ENCODE measurements at places on chromosomes 11 and 22.

GRCh38 chr11:112167145-112167544, at the start of gene TEX12:
Gene TEX12, plus strand, starts transcription at chr11:112167372. Its CDS starts 1,897 bp downstream, at chr11:112169269.
- no peak for DNase-seq

DNA sequence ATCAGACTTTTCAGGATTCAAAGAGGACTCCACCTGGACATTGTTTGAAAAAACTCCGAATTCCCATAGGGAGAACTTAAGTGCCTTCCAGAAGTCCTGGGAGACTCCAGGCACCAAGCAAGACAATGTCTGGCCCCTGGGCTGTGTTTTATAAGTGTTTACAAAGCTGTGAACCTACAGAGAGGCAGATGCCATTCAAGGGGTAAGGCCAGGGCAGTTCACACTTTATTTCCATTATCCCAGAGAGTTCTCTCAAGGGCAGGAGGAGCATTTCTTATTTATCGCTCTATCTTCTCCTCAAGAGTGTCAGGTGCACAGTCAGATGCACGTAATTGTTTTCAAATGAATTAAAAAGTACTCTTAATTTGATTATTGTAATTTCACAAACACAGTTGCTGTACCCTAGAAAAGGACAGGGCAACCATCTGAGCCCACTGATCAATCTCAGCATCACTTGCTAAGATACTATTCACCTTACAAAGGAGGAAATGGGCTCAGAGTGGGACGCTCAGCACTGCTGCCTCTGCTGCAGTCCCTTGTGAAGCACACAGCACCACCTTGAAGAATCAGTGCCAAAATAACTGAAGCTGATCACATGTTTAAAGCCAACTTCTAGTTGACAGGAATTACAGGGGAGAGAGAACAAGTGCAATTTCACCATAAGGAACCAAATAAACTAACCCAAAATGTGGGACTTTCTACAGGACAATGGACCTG, 35.0 kb downstream of the RASSF10 start:
- DNase-seq = no peak

DNA sequence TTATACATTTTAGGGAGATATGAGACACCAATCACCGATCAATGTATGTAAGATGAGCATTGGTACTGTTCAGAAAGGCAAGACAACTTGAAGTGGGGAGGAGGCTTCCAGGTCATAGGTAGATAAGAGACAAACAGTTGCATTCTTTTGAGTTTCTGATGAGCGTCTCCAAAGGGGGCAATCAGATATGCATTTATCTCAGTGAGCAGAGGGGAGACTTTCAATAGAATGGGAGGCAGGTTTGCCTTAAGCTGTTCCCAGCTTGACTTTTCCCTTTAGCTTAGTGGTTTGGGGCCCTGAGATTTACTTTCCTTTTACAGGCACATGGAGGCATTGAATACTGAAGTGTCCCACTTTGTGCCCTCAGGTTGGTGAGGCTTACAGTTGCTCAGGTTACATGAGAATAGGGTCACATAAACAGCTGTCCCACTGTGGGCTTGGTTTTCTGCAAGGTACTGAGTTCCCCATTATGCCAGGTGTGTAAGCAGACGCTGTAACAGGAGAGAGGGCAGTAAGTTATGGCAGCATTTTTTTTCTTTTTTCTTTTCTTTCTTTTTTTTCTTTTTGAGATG, 129.8 kb upstream of the SERPIND1 start:
- DNase-seq = no peak

DNA sequence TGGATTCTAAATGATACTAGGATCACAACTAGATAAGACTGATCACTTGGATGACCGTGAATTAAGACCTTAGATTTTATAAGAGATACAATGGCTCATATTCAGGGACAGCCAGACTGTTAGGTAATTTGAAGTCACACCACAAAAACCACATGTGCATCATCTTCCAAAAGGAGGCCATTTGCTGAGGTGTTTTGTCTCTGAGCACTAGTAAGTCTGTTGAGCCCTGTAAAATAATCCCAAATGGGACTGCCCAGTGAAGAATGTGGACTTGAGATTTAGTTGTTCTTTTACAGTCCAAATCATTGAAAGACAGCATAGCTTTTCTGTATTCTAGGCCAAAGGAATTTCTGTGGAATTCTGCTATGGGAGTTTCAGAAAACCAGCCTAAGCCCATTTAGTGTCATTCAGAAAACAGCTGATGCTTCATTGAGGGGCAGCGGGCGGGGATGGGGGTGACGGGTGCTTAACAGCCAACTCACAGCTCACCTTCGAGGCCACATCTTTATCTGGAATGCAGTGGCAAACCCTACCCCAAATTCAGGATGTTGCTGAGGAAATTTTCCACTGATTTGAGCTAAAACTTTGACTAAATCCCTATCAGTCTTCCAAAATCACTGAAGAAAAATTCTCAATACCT, 80.1 kb upstream of the BIRC3 start:
- no peak for DNase-seq

DNA sequence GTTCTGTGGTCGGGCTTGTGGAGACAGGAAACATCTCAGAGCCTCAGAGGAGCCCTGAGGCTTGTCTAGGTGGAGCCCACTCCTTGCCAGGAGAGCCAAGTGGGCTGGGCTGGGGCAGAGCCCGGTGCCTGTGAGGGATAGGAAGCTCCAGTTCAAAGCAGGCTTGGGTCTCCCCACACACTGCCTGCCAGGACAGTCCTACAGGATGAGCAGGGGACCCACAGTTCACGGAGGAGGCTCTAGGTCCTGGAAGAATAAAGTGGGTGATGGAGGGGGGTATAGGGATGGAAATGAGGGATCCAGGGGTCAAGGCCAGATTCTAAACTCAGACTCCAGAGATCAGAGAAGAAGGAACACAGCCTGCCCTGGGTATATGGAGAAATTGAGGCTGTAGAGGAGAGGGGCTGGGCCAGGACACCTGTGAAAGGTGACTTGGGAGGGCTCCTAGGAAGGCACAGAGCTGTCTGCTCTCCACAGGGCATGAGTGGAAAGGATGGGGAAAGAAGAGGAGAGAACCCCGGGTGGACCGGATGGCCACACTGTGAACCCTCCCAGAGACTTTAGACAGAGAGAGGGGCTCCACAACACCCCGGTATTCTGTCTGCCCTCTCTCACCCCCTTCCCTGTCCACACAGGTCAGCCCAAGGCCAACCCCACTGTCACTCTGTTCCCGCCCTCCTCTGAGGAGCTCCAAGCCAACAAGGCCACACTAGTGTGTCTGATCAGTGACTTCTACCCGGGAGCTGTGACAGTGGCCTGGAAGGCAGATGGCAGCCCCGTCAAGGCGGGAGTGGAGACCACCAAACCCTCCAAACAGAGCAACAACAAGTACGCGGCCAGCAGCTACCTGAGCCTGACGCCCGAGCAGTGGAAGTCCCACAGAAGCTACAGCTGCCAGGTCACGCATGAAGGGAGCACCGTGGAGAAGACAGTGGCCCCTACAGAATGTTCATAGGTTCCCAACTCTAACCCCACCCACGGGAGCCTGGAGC, 7.4 kb downstream of the IGLL5 start:
- DNase-seq = no peak

- no peak for DNase-seq
These were observed 15.5 kb downstream of the PRMT3 start for GRCh38 chr11:20403059-20403458.

DNA sequence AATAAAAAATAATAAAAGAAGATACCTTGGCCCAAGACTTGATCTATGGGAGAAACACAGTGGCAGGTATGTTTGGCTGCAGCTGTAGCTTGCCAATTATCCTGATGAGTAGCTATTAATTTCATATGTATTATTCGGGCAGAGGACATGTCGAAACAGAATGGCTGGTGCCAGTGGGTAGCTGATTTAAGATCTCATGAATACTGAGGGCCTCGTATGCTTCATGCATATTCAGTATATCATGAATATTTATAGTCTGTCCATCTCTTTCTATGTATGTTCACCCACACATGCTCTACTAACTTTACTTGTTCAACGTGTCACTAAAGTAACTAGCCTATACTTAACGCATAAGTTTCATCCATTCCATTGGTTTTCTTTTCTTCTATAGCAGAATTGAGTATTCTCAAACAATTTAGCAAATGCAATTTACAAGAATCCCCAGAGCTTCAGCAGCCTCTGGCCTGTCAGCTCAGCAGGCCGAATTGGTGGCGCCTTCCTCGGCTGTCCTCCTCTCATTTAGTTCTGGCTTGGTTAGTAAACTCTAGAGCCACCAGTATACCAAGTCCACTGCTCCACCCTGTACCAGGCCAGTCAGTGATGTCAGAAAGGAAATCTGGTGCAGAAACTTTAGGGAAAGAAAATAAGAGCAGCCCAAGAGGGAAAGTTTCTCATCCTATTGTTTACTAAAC, 17.9 kb downstream of the ART5 start:
- no peak for DNase-seq

DNA sequence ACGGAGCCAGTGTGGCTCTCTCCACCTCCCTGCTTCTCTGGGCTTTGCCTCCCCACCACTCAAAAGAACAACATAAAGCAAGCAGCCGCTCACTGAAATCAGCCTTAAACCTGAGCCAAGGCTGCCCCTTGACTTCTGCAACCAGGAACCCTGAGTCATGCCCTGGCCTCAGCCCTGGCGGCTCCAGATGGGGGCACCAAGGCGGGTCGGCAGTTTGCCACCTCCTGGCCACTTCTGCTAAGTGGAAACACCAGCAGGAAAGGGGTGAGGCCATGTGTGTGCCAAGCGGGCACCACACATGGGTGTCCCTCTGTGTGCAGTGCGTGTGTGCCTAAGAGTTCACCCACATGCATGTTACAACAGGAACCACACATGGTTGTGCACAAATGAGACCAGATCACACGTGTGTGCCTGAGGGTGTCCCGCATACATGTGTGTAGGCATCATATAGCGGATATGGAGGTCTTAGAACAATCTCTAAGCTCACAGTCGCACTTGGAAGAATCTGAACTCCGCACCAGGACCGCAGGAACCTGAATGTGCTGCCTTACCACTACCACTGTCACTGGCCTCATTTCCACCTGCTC, 221.2 kb downstream of the MN1 start:
- no peak for DNase-seq

DNA sequence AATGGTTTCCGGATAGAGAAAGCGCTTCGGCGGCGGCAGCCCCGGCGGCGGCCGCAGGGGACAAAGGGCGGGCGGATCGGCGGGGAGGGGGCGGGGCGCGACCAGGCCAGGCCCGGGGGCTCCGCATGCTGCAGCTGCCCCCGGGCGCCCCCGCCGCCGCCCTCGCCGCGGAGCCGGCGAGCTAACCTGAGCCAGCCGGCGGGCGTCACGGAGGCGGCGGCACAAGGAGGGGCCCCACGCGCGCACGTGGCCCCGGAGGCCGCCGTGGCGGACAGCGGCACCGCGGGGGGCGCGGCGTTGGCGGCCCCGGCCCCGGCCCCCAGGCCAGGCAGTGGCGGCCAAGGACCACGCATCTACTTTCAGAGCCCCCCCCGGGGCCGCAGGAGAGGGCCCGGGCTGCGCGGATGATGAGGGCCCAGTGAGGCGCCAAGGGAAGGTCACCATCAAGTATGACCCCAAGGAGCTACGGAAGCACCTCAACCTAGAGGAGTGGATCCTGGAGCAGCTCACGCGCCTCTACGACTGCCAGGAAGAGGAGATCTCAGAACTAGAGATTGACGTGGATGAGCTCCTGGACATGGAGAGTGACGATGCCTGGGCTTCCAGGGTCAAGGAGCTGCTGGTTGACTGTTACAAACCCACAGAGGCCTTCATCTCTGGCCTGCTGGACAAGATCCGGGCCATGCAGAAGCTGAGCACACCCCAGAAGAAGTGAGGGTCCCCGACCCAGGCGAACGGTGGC, 15.7 kb downstream of the PIK3IP1 start:
- no peak for DNase-seq

DNA sequence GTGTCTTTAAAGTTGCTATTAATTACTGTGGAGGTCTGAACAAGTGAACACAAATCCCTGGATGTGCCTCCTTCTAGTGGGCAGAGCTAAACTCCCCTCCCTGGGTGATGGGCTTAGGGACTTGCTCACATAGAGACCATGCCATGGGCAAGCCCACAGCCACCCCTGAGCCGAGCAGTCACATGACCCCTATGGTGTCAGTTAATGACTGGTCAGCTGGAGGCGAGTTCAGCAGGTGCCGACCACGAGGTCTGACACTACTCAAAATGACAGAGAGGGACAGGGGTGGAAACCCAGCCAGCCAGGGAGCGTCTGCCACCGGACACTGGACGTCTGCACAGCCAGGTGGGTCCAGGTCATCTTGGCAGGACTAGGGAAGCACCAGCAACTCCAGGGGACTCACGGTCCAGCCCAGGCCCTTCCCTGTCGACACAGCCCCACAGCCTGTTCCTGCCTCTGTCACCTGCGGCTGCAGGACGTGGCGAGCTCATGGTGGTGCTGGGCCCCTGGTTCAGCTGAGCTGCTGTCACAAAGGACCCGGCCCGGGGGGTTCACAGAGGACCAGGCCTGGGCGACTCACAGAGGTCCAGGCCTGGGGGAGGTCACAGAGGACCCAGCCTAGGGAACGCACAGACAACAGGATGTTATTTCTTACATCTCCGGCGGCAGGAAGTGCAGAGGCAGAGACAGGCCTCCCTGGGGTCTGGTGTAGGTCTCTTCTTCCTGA, 135.0 kb downstream of the BRD1 start:
- no peak for DNase-seq

- DNase-seq = no peak
These were observed at the start of gene PRRG4 for GRCh38 chr11:32829680-32830412. Gene PRRG4, plus strand, starts transcription at chr11:32829927. Its CDS starts 603 bp downstream, at chr11:32830530.

DNA sequence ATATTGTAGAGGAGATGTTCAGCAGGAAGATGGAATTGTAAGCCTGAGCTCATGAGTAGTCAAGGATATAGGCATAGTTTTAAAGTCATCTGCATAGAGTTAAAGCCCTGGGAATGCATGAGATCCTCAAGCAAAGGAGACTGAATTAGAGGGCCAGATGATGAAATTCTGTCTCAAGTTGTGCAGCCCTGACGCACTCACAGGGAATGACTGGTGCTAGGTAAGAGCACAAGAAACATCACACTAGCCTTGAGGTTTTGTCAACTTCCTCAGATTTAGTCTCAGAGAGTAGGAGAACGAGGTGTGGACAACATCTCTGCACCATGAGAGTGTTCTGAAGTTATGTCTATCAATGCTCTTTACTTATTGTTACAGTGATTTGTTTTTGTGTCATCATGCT, 5.8 kb downstream of the RAB38 start:
- DNase-seq = no peak

DNA sequence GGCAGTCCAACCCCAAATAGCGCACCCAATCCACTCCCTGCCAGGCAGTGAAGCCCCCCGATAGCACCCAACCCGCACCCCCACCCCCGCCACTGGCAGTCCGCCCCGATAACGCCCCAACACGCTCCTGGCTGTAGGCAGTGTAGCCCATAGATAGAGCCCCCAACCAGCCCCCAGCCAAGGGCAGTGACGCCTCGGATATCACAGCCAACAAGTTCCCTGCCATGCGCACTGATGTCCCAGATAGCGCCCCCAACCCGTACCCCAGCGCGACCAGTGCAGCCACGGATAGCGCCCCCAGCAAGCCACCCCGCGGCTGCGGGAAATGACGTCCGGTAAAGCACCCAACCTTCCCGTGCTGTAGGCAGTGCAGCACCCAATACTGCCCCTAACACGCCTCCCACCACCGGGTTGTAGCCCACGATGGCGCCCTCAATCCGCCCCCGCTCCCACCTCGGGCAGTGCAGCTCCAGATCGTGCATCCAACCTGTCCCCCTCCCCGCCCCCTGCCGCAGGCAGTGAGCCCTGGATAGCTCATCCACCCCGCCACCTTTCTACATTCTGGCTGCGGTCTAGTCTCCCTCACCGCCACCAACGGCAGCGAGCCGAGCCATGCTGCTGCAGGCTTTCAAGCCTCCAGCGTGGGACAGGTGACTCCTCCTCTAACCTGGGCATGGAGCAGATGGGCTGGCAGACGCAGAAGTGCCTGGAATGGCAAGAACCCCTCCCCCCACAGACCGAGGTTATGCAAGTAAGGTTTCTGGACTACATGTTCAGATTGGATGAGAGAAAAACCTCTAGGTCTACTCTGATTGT, 625 bp downstream of the RFPL2 start:
- DNase-seq = no peak

GRCh38 chr11:11735586-11735985, 106.2 kb upstream of the USP47 start:
- no peak for DNase-seq

Measured in activated T-helper 1 cell treated with Interleukin-2 at 50 U/mL for 16 hours (primary cell).